ELR (cell line): ENCODE measurements at places on chromosomes 2 and 18.

DNA sequence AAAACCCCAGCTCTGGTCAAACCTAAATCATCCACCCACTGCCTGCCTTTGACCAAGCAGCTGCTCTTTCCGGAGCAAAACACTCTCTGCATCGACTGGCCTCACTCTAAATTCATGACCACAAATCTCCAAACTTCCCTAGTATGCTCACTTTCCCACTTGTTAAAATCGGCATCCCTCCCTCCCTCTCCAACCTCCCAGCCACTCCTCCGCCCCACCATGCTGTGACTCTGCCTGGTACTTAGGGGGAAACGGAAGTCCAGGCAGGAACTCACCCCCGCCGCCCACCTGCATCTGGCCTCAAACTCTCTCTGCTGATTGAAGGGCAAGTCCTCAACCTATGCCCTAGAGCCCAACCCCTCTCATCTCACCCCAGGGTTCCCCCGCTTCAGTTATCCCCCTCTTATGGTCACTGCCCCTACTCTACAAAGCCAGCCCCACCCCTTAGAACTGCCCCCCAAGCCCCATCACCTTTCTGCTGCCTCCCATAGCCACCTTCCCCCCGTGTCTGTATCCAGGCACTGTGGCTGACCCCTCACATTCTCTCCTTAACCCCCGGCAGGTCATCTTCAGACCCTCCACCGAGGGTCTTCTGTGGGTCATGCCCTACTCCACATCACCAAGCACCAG is 3.8 kb upstream of the ADRA2B start:
- no peak for DNase-seq

GRCh38 chr2:189304360-189304759 is 124.8 kb upstream of the COL5A2 start:
- no peak for DNase-seq

GRCh38 chr2:203453858-203454451 is 81.1 kb downstream of the RAPH1 start:
- peak; percentile 73 for DNase-seq

DNA sequence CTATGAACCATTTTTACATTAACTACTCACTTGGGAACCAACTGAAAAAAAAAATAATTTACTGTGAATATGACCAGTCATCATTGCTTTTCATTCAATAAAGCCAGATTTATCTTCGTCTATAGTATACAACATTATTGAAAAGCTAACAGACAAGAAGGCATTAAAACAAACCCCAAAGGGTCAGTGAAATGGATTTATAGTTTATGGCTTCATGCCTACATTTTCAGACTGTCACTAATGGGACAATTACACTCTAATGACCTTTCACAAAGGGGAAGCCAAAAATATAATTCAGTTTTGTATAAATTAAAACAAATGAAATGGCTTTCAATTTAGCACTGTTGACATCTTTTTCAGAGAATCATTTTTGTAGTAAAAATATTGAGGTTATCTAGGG is 169.1 kb downstream of the DSEL start:
- DNase-seq = no peak

- no peak for DNase-seq
Measured at GRCh38 chr2:46960618-46961017, 45.0 kb upstream of the MCFD2 start.

- no peak for DNase-seq
Measured at GRCh38 chr2:50419778-50420177, 612.2 kb downstream of the NRXN1 start.

DNA sequence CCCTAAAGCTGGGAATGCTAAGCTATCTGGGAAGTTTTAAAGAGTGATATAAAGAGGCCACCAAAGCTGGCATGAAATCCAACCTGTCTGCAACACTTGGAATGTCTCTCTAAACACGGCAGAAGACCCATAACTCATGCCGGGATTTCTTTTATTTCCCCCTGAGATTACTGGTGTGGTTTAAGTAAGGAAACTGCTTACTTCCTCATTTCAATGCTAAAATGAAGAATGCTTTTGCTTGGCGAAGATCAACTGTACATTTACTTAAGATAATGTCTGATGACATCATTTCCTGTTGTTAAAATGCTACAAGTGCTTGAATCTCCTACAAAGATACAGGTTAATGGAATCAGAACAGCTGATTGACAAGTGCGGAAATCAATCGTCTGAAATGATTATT is 353.8 kb upstream of the SALL3 start:
- no peak for DNase-seq

DNA sequence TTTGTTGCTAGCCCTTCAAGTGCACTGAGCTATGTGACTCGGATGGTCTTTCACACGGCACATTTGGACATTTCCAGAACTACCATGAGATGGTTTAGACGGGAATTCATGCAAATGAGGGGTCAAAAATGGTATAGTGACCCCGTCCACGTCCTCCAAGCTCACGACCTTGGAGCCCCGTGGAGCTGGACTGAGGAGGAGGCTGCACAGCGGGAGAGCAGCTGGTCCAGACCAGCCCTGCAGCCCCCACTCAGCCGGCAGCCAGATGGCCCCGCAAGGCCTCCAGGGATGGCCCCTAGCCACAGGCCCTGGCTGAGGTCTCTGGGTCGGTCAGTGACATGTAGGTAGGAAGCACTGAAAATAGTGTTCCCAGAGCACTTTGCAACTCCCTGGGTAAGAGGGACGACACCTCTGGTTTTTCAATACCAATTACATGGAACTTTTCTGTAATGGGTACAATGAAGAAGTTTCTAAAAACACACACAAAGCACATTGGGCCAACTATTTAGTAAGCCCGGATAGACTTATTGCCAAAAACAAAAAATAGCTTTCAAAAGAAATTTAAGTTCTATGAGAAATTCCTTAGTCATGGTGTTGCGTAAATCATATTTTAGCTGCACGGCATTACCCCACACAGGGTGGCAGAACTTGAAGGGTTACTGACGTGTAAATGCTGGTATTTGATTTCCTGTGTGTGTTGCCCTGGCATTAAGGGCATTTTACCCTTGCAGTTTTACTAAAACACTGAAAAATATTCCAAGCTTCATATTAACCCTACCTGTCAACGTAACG is 88.8 kb downstream of the EPAS1 start:
- DNase-seq = peak; percentile 31

DNA sequence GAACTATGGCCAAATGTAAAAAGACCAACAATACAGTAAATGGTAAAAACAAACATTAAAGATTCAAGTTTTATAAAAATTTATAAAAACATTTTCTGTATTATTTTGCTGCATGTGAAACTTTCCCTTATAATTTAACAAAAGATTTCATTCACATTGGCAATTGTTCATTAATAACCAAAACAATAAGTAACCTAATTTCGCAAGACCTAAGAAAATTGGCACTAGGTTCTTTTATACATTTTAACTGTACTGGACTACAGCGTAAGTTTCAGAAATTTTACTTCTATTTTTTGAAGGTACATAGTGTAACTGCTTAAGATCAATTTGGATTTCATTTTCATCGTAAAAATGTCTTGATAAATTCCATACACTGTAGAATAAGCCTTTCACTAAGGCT is 77.2 kb downstream of the FANCL start:
- no peak for DNase-seq

GRCh38 chr2:84038866-84039265 is 420.2 kb downstream of the SUCLG1 start:
- DNase-seq = no peak

DNA sequence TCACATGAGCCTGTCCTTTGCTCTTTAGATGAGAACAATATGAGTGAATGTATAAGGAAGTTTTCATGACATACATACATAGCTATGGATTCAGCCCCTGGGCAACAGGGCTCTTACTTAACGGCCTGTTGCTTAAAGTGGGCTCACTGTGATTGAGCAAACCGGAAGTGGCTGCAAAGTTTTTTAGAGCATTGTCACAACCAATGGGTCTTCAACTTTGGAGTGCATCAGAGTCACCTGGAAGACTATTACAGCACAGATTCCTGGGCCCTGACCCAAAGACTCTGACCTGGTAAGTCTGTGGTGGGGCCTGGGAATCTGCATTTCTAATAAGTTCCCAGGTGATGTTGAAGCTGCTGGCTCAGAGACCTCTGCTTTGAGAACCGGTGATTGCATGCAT is 106.3 kb upstream of the SEC11C start:
- DNase-seq = peak; percentile 20

DNA sequence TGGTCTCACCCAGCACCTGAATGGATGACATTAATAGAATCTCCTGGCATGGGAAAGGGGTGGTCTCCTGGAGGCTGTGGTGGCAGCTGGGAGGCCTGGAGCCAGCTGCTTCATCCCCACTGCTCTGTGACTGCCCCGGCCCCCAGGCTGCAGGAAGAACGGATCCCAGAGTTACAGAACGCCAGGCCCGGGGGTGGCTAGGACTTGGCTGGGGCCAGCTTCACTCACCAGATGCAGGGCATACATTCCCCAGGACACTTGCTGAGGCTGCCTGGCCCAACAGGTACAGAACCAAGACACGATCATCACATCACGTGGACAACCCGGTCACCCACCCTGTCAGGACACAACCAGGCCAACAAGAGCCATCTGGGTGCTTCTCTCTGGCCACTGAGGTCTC is 178.6 kb upstream of the SALL3 start:
- no peak for DNase-seq

DNA sequence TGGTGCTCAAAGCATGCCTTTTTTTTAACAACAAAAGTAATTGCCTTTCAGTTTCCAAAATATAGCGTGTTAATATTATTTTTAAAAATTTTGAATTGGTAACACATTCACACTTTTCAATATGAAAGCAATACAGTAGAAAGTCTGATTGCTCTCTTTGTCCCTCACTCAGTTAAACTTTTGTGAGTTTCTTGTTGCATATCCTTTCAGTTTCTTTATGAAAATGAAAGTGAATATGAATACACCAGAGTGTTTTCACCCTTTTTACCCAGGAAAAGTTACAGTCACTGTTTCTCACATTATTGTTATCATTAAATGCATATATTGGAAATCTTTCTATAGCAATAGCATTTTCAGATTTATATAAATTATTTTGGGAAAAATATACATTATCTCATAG is 377.4 kb upstream of the CRIM1 start:
- no peak for DNase-seq

DNA sequence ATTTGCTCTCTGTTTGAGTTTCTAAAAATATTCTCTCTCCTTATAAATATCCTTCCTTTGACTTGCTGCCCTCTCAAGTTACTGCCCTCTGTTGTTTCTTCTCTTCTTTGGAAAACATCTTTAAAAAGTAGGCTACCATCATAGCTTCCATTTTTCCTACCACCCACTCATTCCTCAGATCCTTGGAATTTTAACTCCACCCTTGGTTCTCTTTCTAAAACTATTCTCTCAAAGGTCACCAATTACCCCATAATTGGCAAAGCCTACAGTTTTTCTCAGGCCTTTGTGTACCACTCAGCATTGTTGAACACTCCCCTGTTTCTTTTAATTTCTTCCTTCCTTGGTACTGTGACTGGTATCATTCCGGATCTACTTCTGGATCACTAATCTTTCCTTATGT is 43.0 kb upstream of the ITGAV start:
- DNase-seq = no peak

GRCh38 chr18:72762515-72763122 is 105.2 kb downstream of the NETO1 start:
- peak; percentile 56 for DNase-seq

- DNase-seq = no peak
Measured at GRCh38 chr2:218832081-218832480, 478 bp upstream of the PRKAG3 start.

DNA sequence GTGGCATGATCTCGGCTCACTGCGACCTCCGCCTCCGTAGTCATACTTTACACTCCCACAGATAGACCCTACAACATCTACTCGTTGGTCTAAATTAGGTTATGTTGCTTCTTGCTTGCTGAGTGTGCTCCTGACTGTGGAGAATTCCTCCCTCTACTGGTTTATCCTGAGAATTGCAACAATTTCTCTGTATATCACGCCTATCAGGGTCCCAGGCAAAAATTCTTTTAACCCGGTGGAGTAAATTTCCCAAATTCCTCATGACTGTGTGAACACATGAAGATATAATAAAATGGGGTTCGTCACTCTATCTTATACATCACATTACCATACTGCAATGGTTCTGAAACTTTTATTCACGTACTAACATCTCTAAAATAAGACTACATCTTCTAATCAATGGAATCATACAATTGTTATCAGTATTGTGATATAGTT is 156.7 kb downstream of the EVA1A start:
- DNase-seq = peak; percentile 74

- DNase-seq = peak; percentile 5
Measured at GRCh38 chr2:32136097-32136496, 29.6 kb upstream of the SLC30A6 start.

GRCh38 chr2:106839849-106840595 is 45.9 kb downstream of the ST6GAL2 start:
- DNase-seq = no peak

DNA sequence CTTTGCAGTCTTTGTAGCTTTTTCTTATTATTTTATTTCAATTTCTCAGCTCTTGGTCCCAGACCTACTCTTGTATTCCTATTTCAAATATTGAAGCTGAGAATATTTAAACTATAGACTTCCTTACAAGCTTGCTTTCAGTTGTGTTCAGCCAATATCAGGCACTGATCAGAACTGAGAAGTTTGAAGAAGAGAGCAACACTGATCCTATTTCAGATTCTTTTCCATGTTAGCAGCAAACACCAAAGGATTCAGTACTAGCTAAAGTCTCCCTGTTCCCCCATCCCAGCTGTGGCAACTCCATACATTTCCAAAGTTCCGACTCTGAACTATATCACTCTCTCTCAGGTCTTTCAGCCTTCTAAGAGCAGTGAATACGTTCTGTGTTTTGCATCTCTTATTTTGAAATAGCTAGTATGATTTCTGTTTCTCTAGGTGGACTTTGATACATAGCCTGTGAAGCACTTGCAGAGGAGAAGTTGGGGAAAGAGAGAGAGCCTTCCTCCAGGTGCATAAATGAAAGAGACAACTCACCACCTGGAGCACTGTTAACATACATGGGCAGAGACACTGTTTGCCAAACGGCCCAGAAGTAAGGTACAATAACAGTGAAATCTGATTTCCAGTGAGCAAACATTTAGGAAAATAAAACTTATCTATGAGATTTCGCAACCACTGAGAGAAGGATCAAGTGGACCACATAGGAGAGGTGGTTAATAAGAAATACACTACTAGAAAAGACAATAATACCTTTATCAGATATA is 135.0 kb upstream of the ZNF804A start:
- DNase-seq = no peak

DNA sequence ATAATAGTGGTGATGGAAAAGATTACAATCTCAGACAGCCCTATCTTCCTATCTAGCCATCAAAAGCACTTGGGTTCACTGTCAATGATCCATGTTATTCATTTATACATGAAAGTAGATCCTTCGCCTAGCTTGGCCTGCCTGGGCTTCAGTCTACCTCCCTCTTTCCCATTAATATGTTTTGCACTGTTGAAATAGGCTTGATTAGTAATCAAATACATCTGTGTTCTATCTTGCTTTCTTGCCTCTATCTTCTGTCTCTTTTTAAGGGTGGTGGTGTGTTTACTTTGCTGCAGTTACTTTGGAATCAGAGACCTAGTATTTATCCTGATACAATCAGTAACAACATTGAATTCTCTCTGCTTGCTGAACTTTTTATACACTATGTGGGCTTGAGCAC is 521.2 kb downstream of the TNS1 start:
- DNase-seq = no peak
